Lung microvascular endothelial cell (primary cell): ENCODE measurements at places on chromosomes 3 and 15. TPM values are rescaled to one million over a fixed set of nuclear protein-coding genes. Genes with fewer than 3 reads are reported as not detected.

- no peak for DNase-seq
Measured at GRCh38 chr3:46097691-46098241, 70.5 kb upstream of the XCR1 start.

Gene ST3GAL6
- 24.8 and 30.8 TPM in 2 replicates for total RNA-seq

Gene SI
- not detected in 2 replicates for total RNA-seq

GRCh38 chr3:107410606-107411005, 33.4 kb downstream of the CCDC54 start:
- no peak for DNase-seq
